ENCODE measurements at places on chromosomes 4 and X.

- DNase-seq = no peak
Observed at GRCh38 chrX:121231566-121232358, 184.4 kb downstream of the GLUD2 start.

- no peak for DNase-seq
Observed at GRCh38 chr4:15469402-15470127, at the start of gene CC2D2A. Gene CC2D2A (plus strand): TSS chr4:15469882. CDS start chr4:15475933, 6,051 bp downstream.

DNA sequence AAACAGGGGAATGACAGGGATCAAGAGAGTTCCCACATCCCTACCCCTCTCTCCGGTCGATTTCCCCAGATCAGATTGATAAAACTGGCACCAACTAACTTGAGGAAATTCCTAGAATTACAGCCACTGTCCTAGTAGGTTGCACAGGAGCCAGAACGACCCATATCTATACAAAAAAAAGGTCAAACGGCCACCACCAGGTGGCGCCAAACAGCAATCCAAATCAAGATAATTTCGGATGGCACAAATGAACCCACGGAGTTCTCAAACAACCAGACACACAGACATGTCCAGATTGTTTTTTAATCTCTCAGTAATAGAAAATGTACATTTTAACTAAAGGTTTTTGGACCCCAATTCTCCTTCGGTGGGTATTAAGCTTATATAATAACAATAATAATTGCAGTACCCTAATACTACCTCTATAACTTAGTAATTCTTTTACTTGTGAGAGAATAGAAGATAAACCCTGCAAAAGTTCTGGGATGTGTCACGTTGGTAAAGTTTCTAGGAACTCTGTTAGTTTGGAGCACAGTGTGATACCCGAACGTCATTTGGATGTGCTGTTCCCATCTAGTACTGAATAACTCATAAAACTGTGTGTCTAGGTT is 212.6 kb downstream of the SPOCK3 start:
- peak; percentile 32 for DNase-seq

GRCh38 chr4:36328130-36328529 is 46.7 kb downstream of the DTHD1 start:
- no peak for DNase-seq

DNA sequence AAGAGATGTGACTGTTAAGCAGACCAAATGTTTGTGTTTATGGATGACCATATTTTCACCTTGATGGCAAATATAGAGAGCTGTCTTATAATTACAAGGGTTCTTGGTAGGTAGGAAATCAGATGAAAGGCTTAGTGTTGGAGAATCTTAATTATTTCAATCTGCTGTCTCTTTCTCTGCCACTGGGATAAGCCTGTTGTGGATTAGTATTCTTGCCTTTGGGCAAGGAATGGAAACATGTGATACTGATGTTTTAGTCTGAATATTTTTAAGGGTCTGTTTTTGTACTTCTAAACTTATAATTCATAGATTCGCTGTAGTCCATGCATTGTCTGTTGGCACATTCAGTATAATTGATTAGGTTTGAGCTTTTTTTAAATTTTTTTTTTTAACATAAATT is 23.7 kb upstream of the NUDT6 start:
- DNase-seq = no peak

GRCh38 chr4:113444386-113444785 is 317.2 kb downstream of the CAMK2D start:
- no peak for DNase-seq

DNA sequence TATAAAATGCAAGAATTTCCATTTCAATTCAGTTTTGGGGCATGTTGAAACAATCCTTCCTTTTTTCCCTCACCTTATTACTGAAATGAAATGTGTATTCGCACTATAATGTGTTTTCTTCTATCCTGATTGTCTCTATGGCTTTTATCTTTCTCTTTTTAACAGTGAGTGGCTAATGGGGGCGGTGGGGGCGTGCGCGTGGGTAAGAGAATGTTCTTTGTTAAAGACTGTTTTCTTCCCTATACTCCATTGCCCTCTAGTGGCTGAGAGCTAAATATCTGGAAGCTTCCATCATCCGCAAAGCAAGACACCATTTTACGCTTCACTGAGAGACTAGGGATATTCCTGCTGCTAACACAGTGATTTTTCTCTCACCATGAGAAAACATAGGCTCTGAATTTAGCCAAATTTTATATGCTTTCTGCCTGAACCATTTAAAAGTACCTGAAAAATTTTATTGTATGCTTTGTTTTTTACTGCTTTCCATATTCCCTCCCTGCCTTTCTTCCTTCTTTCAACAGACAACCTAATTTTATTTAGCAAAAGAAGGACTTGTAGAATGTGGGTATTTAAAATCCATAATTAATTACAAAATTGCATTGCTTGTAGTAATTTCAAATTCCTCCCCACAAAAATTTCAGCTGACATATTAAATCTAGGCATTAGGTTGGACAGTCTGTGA is 194.0 kb downstream of the GASK1B start:
- DNase-seq = no peak

GRCh38 chr4:40552536-40552935 is 77.1 kb downstream of the RBM47 start:
- DNase-seq = no peak

DNA sequence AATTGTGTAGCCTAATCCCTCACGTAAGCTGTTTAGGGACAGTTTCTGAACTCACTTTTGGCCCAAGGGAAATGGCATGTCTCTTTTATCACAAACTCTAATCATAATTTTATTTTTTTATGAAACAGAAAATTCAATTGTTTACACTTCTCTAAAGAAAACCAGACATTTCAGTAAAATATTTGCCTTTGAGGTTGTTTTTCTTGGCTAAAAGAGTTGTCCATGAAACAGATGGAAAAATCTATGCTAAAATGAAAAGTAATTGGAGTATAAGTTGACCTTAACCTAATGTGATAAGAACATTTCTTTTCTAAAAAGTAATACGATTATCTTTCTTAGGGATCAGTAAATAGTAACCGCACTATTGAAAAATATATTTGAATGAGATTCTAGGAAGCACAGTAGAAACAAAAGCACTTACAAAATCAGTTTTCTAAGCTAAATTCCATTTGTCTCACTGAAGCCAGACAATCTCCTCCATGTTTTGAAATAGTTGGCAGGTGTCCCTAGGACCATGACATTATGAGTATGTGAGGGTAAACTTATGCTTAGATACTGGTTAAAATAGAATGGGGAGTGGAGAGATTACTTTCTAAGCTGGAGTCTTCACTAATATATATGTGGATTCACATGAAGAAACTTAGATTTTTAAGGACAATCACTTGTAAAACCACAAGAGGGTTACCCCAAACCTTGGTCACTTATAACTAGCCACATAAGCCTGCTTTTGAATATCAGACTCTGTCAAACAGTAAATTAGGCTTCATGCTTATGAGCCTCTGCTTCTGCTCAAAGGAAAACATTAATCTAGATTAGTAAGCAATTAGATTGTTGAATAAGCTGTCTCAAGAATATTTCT is 20.1 kb upstream of the TET2 start:
- DNase-seq = no peak

GRCh38 chrX:104370089-104370488 is 115.4 kb upstream of the ESX1 start:
- no peak for DNase-seq

All from activated T-cell treated with anti-CD3 and anti-CD28 coated beads for 24 hours (primary cell).